ENCODE measurements at places on chromosomes 5 and 9.
A peak's percentile ranks its signal among the peaks of the same experiment; 100 is the strongest.

- no peak for DNase-seq
These were observed 183.1 kb downstream of the TRIO start for GRCh38 chr5:14326035-14326903.

DNA sequence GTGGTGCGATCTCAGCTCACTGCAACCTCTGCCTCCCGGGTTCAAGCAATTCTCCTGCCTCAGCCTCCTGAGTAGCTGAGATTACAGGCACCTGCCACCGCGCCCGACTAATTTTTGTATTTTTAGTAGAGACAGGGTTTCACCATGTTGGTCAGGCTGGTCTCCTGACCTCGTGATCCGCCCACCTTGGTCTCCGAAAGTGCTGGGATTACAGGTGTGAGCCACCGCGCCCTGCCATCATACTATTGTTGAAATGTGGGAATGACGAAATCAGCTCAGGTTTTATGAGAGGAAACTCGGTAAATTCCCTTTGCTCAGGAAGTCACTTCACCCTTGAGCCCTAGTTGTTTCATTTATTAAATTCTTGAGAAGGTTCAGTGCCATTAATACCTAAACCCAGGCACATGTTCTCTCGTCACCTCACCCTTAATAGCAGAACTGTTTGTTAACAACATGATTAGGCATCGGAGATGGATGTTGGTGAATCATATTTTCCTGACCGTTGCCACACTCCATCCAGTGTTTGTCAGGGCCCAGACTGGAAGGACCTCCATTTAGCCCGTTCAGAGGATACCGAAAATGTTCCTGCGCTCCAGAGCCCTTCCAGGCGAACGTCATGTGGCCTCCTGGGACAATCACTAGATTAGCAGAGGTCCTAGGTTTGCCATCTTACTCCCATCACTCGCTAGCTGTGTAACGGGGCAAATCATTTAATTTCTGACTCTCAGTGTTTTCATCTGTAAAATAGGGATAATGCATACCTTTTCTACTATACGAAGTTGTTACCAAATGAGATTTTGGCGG lies 20.0 kb upstream of the CREBRF start:
- peak; percentile 61 for DNase-seq

DNA sequence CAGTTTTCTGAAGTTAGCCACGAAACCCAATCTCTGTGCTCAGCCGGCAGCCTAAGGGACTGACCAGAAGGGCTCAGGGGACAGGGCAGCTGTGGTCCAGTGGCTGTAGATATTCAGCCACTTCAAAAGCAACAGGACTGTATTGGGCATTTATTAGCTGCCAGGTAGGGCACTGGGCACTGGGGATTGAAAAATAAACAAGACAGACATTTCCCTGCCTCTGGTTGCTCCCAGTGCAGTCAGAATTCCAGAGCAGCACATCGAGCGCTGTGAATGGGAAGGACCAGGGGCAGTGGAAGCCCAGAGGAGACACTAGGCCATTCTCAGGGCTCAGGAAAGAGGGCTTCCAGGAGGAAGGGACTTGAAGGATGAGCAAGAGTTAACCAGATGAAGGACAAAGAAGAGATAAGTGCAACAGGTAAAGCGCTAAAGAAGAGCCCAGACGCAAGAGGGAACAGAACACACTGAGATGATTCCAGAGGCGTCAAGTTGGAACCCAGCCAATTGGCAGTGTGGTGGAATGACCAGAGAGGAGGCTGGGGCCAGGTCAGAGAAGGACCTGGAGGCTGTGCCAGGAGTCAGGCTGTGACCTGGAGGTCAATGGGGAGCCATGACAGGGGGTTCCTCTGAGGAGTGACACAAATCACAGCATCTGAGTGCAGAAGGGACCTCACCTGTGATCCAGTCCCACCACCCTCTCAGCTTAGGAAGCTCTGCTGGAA lies 122.5 kb upstream of the ZNF618 start:
- DNase-seq: no peak

GRCh38 chr5:73030531-73030930 lies 74.7 kb downstream of the FCHO2 start:
- DNase-seq: no peak

DNA sequence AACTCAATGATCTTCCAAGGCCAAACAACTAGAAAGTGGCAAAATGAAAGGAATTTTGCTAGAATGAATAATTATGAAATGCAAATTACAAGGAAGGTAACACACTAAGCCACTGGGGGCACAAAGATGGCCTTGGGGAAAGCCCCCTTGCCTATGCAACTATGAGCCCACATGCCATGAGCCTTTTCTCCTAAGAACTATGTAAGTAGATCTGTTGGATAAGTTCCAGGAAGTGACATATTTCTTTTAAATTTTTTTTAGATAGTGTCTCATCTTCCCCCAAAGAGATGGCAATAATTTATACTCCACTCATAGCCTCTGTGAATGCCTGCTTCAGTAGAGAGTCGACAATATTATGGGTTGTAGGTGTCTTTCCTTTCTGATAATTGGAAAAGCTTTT lies 257.8 kb downstream of the AUH start:
- no peak for DNase-seq

GRCh38 chr5:32083981-32084430 lies 90.1 kb downstream of the GOLPH3 start:
- no peak for DNase-seq

DNA sequence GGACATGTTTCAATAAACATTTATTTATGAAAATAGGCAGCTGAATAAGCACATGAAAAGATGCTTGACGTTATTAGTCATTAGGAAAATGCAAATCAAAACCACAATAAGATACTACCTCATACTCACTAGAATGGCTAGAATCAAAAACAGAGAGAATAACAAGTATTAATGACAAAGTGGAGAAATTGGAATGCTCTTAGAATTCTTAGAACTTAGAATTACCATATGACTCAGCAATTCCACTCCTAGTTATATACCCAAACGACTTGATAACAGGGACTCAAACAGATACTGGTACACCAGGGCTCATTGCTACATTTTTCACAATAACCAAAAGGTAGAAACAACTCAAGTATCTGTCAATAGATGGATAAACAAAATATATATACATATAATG lies 15.1 kb upstream of the TRIM36 start:
- DNase-seq: no peak

- no peak for DNase-seq
These were observed 552.5 kb downstream of the HTR1A start for GRCh38 chr5:63409737-63410136.

DNA sequence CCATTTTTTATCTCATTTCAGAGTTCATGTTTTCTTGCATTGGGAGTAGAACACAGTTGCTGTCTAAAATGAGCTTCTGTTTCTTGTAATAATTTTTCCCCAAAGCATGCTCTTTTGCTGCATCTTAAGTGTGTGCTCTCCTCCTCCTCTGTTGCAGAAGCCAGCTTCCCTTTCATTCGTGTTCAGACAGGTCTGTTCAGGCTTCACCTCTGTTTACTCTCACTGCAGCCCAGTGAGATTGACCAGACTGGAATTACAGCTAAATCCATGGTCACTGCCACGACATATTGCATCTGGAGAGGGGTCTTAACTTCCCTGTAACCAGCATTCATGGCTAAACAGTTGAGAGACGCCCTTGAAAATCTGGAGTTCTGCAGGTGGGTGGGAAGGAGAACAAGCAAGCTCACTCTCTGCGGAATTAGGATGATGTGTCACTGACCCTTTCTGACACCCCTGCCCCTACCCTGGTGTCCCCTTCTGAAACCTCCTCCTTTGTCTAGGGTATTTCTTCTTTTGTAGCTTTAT lies 223.2 kb downstream of the FSTL4 start:
- DNase-seq: no peak

DNA sequence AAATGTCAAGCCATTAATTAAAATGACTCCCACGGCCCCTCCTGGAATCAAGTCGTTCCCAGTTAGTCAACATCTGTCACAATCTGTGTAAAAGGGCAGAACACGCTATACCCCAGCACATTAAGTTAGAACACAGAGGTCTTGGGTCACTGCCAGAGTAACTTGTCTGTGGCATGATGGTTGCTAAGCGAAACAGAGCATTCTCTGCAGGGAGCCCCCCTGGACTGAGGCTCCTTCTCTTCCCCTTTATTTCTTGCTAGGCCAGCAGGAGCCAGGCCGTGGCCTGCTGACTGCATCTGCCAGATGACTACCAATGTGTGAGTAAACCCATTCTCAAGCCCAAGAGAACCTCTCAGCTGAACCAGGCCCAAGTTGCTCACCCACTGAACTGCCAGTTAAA lies 51.9 kb upstream of the ZBED3 start:
- no peak for DNase-seq

GRCh38 chr5:121667292-121667691 lies 184.4 kb upstream of the FTMT start:
- no peak for DNase-seq

DNA sequence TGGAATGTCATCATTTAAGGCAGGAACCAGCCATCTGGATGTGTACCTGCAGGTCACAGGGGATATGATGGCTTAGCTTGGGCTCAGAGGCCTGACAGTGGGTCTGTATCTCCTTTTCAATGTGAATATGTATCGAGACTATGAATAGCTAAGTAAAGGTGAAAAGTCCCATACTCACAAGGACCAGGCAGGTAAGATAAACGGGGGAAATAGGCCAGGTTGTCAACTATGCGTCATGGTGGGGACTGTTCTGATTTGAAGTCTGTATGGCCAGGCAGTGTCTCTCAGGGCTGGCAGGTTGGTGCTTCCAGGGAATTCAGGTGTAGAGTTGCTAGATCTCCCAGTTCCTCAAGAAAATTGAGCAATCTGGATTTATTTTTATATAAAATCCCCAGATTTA lies 987.9 kb upstream of the WWC1 start:
- no peak for DNase-seq

DNA sequence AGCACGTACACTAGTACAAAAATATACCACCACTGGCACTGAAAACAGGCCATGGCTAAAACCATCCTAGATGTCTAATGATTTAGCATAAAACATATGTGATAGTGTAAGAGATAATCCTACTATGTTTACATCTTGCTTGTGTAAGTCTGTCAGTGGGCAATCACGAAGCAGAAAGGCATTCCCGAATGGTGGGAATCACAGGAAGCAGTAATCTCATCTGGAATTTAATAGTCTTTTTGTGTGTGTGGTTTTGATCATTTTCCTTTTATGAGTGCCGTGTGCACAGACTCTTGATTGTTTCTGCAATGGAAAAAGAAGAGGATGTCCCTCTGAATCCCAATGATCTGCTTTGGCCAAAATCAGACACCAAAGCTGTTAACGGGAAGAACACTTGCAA lies 200.5 kb downstream of the EBF1 start:
- no peak for DNase-seq

DNA sequence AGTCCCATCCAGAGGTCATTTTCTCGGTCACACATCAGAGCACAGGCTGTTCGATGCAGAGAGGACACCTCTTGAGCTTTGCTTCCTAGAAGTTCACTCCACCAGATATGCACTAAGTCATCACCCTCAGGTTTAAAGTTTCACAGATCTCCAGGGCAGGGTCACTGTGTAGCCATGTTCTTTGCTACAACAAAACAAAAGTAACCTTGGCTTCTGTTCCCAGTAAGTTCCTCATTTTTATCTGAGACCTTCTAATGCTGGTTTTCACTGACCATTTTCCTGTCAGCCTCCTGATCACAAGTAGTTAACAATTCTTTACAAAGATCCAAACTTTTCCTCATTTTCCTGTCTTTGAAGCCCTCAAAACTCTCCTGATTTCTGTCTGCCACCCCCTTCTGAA lies 97.5 kb upstream of the CTSV start:
- no peak for DNase-seq
